Fibroblast of skin of abdomen (primary cell): ENCODE measurements at places on chromosomes 12 and 14.

- DNase-seq, result peak; percentile 52
These were observed 99.5 kb downstream of the SLC16A7 start for GRCh38 chr12:59695379-59695778.

DNA sequence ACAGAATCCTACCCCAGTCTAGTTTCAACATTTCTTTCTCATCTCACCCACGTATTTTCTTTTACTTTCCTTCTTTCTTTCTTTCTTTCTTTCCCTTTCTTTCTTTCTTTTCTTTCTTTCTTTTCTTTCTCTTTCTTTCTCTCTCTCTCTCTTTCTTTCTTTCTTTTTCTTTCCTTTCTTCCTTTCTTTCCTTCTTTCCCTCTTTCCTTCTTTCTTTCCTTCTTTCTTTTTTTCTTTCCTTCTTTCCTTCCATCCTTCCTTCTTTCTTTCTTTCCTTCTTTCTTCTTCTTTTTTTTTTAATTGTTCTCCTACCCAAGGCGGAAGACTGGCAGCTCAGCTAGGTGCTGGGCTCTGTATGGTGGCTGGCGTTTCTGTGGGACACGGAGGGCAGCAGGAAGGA lies 55.0 kb downstream of the GLT1D1 start:
- no peak for DNase-seq

- DNase-seq, result no peak
These were observed 154.0 kb downstream of the NDUFA12 start for GRCh38 chr12:94849411-94849976.

- DNase-seq, result peak; percentile 73
These were observed 1.3 kb downstream of the DCAF5 start for GRCh38 chr14:69151458-69152180.

GRCh38 chr12:76790564-76791552 lies 26.9 kb downstream of the ZDHHC17 start:
- peak; percentile 16 for DNase-seq

GRCh38 chr12:47686645-47687240 lies 19.1 kb downstream of the RPAP3 start:
- DNase-seq, result peak; percentile 43

GRCh38 chr14:23182372-23183157 lies 895 bp downstream of the SLC7A8 start:
- DNase-seq, result no peak

- peak; percentile 3 for DNase-seq
These were observed 308.9 kb upstream of the LRFN5 start for GRCh38 chr14:41297576-41298327.

DNA sequence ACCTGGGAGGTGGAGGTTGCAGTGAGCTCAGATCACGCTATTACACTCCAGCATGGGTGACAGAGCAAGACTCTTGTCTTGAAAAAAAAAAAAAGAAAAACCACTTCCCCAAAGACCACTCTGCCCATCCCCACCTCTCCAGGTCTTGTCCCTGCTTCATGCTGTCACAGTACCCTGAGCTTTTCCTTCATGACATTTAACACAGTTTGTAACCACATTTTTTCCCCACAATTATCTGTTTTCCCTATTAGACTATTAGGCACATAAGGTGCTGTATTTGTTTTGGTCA lies 6.9 kb downstream of the HECTD1 start:
- DNase-seq, result no peak

GRCh38 chr12:6534945-6535696 lies 804 bp downstream of the GAPDH start:
- peak; percentile 71 for DNase-seq

DNA sequence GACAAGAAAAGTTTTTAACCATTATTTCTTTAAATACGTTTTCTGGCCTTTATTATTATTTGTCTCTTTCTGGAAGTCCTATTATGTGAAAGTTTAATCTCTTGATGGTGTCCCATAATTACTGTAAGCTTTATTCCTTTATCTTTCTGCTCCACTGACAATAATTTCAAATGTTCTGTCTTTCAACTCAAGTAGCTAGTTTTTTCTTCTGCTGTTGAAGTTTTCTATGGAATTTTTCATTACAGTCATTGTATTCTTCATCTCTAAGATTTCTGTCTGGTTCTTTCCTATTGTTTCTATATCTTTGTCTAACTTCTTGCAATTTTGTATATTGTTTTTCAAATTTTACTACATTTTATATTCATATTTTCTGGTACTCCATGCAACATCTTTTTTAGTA lies 173.6 kb upstream of the MGAT4C start:
- DNase-seq, result no peak

DNA sequence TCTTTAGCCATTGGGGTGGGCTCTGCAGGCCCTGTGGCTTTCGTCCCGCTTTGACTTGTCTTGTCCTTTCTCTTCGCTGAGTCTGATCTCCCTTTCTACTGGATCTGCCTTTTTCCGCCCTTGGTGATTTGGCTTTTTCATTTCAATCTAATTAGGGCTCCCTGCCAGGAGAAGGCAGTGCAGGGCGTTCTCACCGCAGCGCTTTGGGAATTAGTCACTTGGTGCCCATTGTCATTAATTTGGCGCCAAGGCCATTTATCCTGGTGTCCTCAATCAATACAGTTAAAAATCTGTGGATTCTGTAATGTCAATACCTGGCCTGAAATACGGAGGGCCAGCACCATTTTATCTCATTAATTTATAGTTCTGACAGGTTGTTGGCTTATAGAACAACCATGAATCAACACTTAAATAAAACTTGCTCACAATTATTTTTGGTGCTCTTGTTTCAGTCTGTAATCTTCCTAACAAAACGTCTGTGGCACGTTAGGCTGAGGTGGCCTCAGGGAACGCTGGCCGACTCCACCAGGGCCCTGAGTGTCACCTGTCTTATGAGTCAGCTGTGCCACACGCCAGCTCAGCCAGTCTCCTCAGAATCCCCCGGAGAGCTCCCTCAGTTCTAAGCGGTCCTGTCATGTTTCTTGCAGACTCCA lies 115.7 kb downstream of the BEGAIN start:
- DNase-seq, result no peak

DNA sequence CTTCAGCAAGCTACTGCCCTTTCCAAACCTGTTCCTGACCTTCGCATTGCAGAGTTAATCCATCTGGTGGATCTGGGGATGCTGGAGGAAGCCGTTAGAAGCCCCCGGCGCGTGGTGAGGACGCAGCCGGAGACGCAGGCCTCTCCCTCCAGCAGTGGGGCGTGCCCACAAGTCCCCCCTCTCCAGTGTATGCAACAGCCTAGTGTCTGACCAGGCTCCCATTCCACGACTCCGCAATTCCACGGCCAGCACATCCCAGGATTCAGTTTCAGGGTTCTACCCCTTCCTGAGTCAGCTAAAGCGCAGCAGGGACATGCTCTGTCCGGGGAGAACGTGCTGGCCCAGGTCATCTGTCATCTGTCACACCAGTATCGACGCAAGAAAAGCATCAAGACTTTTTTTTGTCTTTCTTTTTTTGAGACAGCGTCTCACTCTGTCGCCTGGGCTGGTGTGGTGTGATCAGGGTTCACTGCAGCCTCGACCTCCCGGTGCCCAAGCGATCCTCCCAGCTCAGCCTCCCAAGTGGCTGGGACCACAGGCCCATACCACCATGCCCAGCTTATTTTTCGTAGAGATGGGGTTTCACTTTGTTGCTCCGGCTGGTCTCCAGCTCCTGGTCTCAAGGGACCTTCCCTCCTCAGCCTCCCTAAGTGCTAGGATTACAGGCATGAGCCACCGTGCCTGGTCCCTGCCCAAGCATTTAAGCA lies 8.0 kb upstream of the DYNC1H1 start:
- no peak for DNase-seq

DNA sequence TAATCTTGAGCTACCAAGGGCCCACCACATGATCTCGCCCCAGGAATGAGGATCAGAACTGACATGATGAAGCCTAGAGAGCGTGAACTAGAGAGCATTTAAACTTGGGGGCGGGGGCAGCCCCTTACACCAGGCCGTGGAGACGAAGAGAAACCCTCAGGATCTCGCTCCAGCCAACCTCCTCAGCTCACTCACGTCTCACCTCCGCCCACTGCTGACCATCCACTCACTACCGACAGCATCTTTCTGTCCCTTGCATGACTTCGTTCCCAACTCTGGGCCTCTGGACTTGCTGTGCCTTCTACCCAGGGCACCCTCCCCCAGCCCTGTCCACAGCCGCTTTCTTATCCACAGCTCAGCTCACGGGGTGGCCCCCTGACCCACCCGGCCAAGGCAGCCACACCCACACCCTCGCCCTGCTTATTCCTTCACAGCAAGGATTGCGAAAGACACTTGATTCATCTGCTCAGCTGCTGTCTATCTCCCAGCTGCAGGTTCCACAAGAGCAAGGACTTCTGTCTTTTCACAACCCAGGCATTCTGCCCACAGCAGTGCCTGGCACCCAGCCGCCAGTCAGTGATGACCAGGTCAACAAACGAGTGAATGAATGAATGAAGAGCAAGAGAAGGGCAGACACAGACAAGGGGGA lies 6.4 kb downstream of the STX2 start:
- DNase-seq, result peak; percentile 42

DNA sequence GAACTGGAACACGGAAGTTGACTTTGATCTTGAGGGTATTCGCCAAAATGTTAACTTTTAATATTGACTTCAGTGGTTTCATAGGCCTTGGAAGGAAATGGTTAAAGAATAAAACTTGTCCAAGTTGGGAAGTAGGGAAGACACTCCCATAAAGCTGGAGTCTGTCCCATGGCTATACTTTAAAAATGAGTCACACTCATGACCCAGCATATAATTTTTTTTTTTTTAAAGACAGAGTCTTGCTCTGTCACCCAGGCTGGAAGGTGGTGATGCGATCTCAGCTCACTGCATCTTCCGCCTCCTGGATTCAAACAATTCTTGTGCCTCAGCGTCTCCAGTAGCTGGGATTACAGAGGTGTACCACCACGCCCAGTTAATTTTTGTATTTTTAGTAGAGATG lies 19.6 kb downstream of the TMPRSS12 start:
- DNase-seq, result peak; percentile 68

- DNase-seq, result peak; percentile 80
These were observed 896 bp downstream of the EIF5 start for GRCh38 chr14:103334644-103335622.

DNA sequence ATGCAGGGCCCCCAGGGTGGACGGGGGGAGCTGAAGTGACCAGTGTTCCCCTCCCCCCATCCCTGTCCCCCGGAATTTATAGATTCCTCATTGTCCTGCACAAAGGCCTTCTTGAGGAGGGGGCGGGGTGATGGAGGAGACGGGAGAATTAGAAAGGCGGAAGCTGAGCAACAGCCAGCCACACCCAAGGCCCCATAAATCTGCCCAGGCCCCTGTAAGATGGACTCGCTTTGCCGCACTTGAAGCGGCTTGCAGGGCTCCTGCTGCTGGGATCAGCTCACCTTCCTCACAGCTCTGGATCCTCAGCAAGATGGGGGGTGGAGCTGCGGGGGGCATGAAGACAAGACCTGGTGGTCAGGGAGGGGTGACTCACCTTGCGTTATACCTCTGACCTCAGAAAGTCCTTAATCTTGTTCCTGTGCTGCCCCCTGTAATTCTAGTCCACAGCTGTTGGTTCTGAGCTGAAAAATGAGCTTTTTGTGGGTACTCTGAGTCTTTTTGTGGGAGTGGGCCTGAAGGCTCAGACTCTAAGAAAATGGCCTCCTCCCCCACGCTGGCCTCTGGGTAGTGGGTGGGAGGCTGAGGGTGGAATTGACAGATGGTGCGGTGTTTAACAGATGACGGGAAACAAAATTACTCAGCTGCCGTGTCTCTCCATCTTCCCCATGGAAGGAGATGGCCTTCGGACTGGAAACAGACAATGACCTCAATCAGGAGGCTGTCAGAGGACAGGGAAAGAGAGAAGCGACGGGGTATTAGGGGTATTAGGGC lies 15.8 kb upstream of the ANKRD33 start:
- no peak for DNase-seq

GRCh38 chr12:66623455-66623854 lies 55.4 kb downstream of the GRIP1 start:
- DNase-seq, result peak; percentile 62

- peak; percentile 95 for DNase-seq
These were observed 1.2 kb downstream of the CRY1 start for GRCh38 chr12:107091989-107092641.

DNA sequence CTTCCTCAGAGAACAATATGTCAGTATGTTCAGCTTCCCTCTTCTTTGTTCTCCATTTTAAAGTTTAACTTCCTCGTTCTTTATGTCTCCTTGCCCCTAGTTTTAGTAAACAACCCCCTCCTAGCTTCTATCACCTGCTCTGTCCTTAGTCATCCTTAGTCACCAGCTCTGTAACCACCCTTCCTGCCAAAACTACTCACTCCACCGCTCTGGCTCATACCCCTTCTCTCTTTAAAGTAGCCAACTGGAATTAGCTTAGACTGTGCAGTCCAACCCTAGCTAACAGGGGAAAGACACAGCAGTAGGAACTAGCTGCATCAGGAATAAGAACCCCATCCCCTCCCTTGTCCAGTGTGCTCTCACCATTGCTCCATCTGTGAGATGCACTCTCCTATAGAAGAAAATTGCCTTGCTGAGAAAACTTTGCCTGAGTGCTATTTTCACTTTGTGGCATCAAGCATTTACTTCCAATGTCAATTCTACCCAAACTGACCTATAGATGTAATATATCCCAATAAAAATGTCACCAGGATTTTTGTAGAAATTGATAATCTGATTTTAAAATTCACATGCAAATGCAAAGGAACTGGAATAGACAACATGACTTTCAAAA lies 603.2 kb downstream of the C12orf50 start:
- no peak for DNase-seq

DNA sequence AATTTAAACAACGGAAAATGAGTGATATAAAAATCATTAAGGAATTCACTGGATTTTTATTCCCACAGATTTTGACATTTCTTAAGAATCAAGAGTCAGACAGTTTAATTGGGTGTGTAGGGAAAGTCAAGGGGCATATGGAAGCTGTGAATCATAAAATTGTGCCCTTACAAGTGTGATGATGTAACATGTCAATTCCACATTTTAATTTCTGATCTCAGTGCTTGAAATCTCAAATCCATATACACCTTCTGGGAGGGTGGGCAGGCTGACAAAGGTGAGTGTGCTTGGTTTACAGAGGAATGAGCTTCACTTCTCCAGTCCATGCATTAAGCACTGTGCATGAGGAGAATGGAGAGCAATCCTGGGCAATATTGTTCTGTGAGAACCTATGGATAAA lies 1.0 kb upstream of the KRT6A start:
- no peak for DNase-seq

DNA sequence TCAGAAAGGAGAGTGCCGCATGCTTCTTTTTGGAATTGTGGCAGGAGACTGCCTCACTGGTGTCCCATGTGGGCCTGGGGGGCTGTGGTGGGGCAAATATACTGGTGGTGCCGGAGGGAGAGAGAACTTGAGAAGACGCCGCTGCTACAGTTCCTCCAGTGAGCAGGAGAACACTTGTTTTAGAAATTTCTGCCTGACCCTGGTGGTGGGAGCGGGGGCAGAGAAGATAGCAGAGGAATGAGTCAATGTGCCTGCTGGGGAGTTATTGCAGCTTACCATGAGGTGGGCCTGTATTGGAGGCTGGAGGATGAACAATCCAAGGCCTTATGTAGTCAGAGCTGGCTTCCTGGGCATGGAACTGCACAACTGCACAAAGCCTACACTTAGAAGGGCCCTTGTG lies 211.8 kb downstream of the SNAPC1 start:
- DNase-seq, result peak; percentile 48
